ENCODE measurements at places on chromosomes 3 and 15. TPM values are rescaled to one million over a fixed set of nuclear protein-coding genes. Genes with fewer than 3 reads are reported as not detected.
A peak's percentile ranks its signal among the peaks of the same experiment; 100 is the strongest.

DNA sequence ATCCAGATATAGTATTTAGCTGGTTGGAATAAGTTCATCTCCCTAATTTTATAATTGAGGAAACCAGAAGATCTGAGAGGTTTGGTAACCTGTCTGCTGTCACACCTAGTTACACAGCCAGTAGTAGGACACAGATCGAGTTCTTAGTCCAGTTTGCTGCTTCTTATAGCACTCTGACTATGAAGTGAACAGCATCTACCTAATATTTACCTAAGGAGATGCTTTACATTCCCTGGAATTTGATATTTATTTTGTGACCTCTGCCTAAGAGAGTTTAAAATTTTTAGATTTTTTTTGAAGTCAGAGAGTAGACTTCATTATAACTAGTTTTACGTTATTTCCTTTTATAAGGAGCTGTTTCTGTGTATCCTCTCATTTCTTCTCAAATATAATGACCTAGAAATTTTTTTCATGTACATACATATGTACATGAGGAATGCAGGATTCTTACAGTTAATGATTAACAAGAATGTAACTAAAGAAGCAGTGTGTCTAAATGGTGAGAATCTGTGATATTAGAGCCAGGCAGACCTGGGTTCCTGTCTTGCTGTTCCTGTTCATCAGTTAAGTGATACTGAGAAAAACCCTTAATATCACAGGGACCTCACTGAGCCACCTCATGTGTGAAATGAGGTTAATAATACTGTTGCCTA, 4.3 kb downstream of the ARHGEF26 start:
- no peak overlapping the region for H3K4me3 ChIP-seq
- no peak for DNase-seq
- H3K27ac ChIP-seq, result no peak overlapping the region
- H3K27me3 ChIP-seq, result no peaks in the 10 kb centered on the region
- H3K4me1 ChIP-seq, result no peaks in the 10 kb centered on the region
- H3K36me3 ChIP-seq, result no peaks in the 10 kb centered on the region

The SLC9C1 gene
- total RNA-seq, result not detected

The ADAMTS17 gene
- not detected for total RNA-seq

The RARRES1 gene
- not detected for total RNA-seq

- H3K4me1 ChIP-seq, result no peaks in the 10 kb centered on the region
- H3K36me3 ChIP-seq, result no peaks in the 10 kb centered on the region
- H3K27ac ChIP-seq, result no peak overlapping the region
- no peaks in the 10 kb centered on the region for H3K27me3 ChIP-seq
- H3K4me3 ChIP-seq, result no peak overlapping the region
Observed at GRCh38 chr15:67178569-67179210, 75.8 kb downstream of the AAGAB start.

- no peak overlapping the region for H3K27ac ChIP-seq
- no peaks in the 10 kb centered on the region for H3K27me3 ChIP-seq
- no peaks in the 10 kb centered on the region for H3K4me1 ChIP-seq
- no peaks in the 10 kb centered on the region for H3K36me3 ChIP-seq
Observed at GRCh38 chr15:97598353-97598798, 362.1 kb upstream of the ARRDC4 start.

DNA sequence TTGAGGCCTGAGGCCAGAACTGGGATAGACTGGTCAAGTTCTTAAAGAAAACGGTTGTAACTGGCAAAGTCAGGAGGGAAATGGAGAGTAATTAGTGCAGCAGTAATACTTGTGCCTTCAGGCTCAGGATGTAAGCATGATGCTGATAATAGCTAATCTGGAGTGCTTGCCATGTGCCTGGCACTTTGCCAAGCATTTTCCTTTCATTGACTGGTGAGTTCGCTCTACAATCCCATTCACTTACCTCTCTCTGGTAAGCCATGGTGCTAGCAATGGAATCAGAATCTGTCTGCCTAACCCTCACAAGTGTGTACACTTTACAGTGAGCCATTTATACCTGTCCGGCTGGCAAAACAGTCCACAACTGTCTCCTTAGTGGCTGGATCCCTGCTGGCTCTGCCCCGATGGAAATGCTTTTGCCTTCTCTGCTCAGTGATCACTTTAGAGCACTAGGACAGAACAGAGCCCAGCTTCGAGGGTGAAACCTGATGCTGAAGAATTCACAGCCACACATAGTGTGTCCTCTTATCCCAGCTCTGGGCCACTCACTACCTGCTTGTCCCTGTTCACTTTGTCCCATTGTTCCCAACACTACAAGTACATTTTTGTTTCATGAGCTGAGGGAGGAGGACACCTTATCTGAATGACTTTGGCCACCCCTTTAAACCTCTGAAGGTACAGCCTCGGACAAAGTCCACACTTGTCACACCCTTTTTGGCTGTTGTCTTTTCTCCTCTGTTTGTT, 10.3 kb downstream of the CHP1 start:
- no peak overlapping the region for H3K27ac ChIP-seq
- no peaks in the 10 kb centered on the region for H3K27me3 ChIP-seq
- no peak for DNase-seq
- H3K4me1 ChIP-seq, result no peaks in the 10 kb centered on the region
- no peak overlapping the region for H3K4me3 ChIP-seq
- H3K36me3 ChIP-seq, result peaks cover 8% of the 10 kb centered on the region

- H3K27ac ChIP-seq, result peak overlapping the region; percentile 6
- peaks cover 30% of the 10 kb centered on the region for H3K4me1 ChIP-seq
- peak; percentile 46 for DNase-seq
- peak overlapping the region; percentile 86 for H3K4me3 ChIP-seq
Observed at GRCh38 chr15:72782274-72783003, 1.1 kb downstream of the ADPGK start.

- H3K27me3 ChIP-seq, result no peaks in the 10 kb centered on the region
- H3K36me3 ChIP-seq, result peaks cover 67% of the 10 kb centered on the region
- H3K27ac ChIP-seq, result no peak overlapping the region
- H3K4me3 ChIP-seq, result no peak overlapping the region
- no peak for DNase-seq
Observed at GRCh38 chr3:129289201-129289921, 10.7 kb downstream of the HMCES start.

The RBP2 gene
- total RNA-seq, result not detected

- no peaks in the 10 kb centered on the region for H3K36me3 ChIP-seq
- no peak overlapping the region for H3K4me3 ChIP-seq
- 0 out of 2 replicates have a peak, but pooled peaks cover 3% of the 10 kb centered on the region for H3K27me3 ChIP-seq
- no peak overlapping the region for H3K27ac ChIP-seq
- no peaks in the 10 kb centered on the region for H3K4me1 ChIP-seq
Observed at GRCh38 chr3:59451800-59452746, 402.2 kb upstream of the CFAP20DC start.

The CDAN1 gene
- total RNA-seq, result 35.9 TPM

GRCh38 chr3:10709110-10709781, 106.8 kb upstream of the SLC6A11 start:
- no peak overlapping the region for H3K4me3 ChIP-seq
- H3K27ac ChIP-seq, result no peak overlapping the region
- H3K4me1 ChIP-seq, result no peaks in the 10 kb centered on the region
- H3K27me3 ChIP-seq, result no peaks in the 10 kb centered on the region

The OSTN gene
- total RNA-seq, result not detected

The POPDC2 gene
- 1.0 TPM for total RNA-seq

The APEH gene
- 96.3 TPM for total RNA-seq

- no peak overlapping the region for H3K4me3 ChIP-seq
- H3K4me1 ChIP-seq, result no peaks in the 10 kb centered on the region
- DNase-seq, result no peak
- no peaks in the 10 kb centered on the region for H3K27me3 ChIP-seq
Observed at GRCh38 chr3:172101107-172101506, 61.7 kb downstream of the FNDC3B start.

- H3K27ac ChIP-seq, result no peak overlapping the region
- no peak for DNase-seq
- no peaks in the 10 kb centered on the region for H3K27me3 ChIP-seq
Observed at GRCh38 chr3:168157099-168157700, 61.5 kb upstream of the GOLIM4 start.
